ENCODE measurements at places on chromosomes 1 and 21.

- peak; percentile 86 for DNase-seq
Observed at GRCh38 chr1:155989242-155990004, 11.1 kb upstream of the ARHGEF2 start.

GRCh38 chr1:235441159-235441685, 63.0 kb downstream of the B3GALNT2 start:
- DNase-seq: no peak

DNA sequence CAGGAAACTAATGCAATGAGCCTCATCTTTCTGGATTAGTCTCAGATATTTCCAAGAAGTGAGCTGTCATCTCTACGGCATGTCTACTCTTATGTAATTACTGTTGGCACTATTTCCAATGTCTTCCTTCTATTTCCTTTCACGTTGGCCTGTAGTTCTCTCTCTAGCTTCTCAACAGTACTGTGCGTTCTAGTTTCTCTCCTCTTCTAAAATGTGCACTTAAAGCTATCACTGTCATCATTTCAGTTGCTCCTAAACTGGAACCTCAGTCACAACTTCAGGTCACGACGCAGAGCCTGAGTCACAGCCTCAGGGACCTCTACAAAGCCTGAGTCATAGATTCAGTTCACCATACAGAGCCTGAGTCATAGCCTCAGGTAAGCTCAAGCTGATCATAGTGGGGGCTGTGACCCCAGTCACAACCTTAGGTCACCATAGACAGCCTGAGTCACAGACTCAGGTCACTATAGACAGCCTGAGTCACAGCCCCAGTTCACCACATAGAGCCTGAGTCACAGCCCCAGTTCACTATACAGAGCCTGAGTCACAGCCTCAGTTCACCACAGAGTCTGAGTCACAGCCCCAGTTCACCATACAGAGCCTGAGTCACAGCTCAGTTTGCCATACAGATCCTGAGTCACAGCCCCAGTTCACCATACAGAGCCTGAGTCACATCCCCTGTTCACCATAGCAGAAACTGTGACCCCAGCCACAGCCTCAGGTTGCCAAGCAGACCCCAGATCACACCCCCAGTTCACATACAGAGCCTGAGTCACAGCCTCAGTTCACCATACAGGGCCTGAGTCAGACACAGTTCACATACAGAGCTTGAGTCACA, 13.0 kb downstream of the WNT9A start:
- no peak for DNase-seq

DNA sequence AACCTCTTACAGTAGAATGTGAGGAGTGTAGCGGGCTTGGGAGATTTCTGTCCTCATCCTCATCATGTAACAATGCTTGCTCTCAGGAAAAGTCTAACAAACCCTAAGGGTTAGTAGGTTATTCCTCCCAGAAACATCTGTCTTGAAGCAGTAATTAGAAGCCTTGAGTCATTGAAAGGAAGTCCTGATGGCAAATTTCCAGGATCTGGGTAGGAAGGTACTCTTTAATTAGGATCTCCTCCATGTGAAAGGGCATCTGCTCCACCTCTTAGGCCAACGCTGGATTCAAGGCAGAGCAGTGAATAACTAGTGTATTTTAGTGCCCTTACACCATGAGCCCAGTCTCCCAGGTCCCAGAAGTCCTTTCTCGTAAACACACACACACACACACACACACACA, 106.6 kb upstream of the BARHL2 start:
- no peak for DNase-seq

- no peak for DNase-seq
Observed at GRCh38 chr1:150002217-150002616, 8.3 kb downstream of the OTUD7B start.

- DNase-seq: no peak
Observed at GRCh38 chr1:108701176-108701849, 9.2 kb downstream of the PRPF38B start.

- DNase-seq: peak; percentile 4
Observed at GRCh38 chr1:184532199-184532598, 145.4 kb downstream of the C1orf21 start.

DNA sequence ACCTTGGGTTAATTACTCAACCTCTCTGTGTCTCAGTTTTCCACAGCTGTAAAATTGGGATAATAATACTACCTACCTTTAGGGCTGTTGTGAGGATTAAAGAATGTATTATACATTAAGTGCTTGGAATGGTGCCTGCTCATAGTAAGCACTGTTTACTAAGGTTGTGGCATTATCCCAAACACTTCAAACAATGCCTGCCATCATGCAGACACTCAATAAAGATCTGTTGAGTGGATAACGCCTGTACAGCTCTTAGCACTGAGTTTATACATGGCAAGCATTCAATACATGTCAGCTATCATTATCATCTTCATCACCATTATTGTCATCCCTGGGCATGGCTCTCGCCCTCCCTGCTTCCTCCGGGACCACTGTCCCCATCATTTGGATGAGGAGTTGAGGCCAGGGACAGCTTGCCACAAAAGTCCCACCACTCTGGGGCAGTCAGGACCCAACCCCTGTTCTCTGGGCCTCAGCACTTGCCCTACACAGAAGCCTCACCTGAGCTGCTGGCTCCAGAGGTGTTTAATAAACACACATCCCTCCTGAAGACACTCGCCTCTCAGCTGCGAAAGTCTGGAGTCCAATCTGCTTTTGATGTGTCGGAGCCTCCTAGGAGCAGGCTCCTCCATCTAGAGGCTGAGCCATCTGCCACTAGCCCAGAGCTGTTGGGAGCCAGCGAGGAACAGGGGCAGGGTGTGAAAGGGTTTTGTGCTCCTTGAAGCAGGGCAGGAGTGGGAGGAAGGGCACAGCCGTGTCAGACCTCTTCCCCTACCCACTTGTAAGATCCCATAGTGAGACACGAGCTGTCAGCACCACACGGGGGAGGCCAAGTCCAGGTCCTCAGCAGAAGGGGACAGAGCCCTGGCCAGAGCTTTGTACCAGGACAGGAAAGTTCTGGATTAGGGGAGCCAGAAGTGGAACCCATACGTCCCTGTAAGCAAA, 80.9 kb upstream of the ZC3H12A start:
- DNase-seq: no peak

- no peak for DNase-seq
Observed at GRCh38 chr1:118254491-118255425, 69.7 kb upstream of the SPAG17 start.

GRCh38 chr1:206736878-206737728, 33.5 kb upstream of the IL19 start:
- peak; percentile 16 for DNase-seq

DNA sequence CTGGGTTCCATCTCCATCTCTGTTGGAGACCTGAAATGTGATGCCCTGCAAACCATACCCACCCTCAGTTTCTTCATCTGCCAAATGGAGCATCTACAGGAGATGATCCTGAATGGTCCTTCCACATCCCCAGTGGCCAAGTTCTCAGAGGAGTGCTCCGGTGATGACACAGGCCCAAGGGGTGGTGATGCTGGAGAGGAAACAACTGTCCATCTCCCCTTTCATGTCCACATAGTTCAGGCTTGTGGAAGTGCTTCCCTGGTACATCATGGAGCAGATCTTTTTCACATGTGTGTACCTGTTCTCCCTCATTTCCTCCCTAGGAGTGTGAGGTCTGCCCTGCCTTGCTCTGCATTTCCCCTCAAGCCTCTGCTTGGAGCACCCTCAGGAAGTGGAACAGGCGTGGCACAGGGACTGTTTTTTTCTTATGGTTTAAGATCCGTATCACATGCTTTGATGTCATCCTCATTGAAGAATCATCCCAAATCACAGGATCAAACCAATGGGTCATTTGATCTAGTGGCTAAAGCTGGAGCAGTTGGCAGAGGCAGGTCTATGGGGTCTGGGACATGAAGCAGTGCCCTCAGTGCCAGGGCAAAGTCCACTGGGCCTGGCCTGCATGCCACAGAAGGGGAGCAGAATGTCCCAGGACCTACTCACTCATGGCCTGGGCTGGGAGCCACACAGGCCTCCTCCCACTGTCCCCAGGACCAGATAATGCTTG, 8.2 kb upstream of the TRIM63 start:
- no peak for DNase-seq

DNA sequence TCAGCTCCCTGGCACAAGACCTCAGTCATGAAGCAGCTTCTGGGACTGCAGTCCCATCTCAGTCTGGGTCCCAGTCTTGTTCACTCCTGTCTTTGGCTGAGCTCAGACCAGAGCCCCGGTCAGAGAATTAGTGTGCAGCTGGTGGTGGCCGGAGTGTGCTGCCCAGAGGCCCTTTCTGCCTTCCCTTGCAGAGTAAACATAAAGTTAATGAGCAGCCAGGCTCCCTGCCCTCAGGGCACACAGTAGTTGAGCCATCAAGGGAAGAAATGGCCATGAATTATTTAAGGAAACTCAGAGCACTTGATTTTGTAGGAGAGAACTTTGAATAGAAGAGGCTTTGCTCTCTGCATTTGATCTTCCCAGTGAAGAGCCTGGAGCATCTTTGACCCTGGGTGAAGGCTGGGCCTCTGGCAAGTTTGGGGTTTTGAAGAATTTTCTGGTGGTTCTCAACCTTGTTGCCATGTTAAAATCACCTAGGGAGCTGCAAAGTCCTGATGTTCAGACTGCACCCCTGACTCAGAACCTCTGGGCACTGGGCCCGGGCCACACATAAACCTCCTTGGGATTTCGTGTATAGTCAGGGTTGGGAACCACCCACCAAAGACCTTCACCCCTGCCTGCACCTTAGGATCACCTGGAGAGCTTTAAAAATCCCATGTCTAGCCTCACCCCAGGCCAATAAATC, 26.4 kb upstream of the SELENON start:
- no peak for DNase-seq

DNA sequence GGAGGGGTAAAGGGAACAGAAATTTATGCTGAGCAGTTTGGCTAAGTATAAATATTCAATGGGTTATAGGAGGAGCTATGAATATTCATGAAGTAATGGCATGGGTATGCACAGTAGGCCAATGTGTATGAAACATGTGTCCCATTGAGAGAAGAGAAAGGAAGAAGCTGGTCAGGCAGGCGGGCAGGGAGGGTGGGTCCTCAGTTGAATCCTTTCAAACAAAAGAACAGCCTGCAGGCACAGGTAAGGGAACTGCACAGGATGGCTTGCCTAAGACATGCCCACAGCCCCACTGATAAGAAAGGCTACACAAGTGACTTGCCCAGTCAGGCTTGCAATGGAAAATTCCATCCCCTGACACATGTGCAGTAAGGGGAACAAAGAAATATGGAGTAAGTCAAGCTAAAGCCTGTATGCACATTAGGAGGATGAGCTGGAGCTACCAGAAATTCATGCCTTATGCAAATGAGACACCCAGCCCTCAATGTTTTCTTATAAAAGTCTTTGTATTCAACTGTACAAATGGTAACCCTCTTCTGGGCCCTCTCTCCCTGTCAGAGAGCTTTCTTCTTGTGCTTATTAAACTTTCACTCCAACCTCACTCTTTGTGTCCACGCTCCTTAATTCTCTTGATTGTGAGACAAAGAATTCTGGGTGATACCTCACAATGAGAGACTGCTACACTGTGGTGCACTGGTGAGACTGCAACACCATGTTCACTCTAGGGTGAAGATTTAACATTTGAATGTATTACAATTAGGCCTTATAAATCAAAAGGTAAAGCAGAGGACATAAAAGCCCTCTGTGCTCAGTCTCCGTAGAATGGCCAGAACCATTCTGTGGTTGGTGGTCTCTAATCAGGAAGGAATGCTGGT, 96.5 kb downstream of the ATP1B1 start:
- DNase-seq: no peak

DNA sequence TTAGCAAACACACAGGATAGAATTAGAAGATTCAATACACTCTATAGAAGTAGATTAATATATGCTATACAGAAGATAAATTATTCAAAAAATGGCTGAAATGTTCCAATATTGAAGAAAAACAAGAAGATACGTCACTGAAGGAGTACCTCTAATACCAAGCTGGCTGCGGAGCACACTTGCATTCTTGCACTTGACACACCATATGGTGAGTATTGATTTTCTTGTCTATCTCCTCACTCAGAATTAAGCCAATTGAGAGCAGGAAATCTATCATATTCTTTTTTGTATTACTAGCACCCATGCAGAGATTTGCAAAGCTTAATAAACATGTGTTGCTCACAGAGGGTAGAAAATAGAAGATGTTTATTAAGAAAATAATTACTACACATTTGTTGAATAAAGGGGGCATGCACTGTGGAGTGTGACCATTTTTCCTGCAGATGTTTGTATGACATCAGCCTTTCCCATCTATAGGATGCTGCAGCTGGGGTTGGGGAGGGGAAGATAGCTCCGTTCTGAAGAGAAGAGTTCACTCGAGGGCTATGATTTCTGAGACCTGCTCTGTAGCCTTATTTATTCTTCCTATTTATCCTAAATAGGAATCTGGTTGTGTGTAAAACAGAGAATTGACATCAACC, 318.1 kb downstream of the HHIPL2 start:
- no peak for DNase-seq

DNA sequence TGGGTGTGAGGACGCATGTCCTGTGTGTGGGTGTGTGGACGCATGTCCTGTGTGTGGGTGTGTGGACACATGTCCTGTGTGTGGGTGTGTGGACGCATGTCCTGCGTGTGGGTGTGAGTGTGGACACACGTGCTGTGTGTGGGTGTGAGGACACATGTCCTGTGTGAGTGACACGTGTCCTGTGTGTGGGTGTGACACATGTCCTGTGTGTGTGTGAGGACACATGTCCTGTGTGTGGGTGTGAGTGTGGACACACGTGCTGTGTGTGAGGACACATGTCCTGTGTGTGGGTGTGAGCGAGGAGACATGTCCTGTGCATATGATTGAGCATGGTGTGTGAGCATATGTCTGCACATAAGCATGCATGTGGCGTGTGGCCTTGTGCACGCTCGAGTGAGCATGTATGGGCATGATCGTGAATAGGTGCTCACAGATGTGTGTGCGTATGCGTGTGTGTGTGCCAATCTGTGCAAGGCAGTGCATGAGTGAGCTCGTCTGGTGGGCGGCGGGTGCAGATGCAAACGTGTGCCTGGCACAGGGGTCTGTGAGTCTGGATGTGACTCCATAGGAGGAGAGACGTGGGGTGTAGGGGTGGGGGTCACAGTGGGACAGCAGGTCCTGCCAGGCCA, 25.3 kb downstream of the MEGF6 start:
- DNase-seq: no peak

- DNase-seq: no peak
Observed at GRCh38 chr1:4328402-4329071, 325.9 kb upstream of the AJAP1 start.

GRCh38 chr1:110605901-110606656, at the start of gene KCNA2:
KCNA2 (minus strand) TSS chr1:110606358; CDS start chr1:110604782, 1,576 bp downstream.
- peak; percentile 44 for DNase-seq

GRCh38 chr1:26540351-26540750, 10.8 kb downstream of the RPS6KA1 start:
- no peak for DNase-seq

DNA sequence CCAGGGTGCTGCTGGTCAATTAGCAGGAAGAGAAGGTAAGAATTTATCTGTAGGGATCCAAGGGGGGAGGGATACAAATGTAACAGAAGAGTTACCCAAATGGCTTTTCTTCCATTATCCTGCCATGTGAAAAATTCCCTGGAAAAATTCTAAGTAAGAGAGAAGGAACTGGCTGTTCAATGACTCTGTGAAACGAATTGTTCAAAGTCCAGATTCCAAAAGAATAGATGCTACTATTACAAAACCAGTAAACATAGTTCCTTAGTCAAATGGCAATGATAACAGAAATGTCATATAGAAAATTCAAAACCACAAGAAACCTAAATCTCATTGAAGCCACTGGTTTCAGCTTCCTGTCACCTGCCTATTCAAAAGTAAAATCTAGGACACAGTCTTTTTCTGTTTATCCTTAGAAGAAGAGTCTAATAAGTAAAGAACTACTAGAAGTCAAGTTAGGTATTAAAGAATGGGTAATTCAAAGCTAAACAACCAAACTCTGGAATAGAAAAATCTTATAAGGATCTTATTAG, 102.6 kb downstream of the ZNF644 start:
- DNase-seq: no peak
